AG09309 (cell line): ENCODE measurements at places on chromosomes 3 and 15.

- no peak for DNase-seq
Observed at GRCh38 chr15:26394801-26395200, 378.1 kb downstream of the GABRB3 start.

GRCh38 chr15:36251450-36251849 lies 328.0 kb upstream of the CDIN1 start:
- DNase-seq = no peak

- no peak for DNase-seq
Observed at GRCh38 chr3:134359121-134360010, 14.9 kb downstream of the AMOTL2 start.

GRCh38 chr3:24261521-24261920 lies 233.1 kb downstream of the THRB start:
- no peak for DNase-seq

- DNase-seq = no peak
Observed at GRCh38 chr3:112302881-112303763, 9.1 kb upstream of the SLC9C1 start.

- no peak for DNase-seq
Observed at GRCh38 chr15:26632500-26632899, 140.4 kb downstream of the GABRB3 start.

- peak; percentile 100 for DNase-seq
Observed at GRCh38 chr3:171811295-171811912, 1.1 kb upstream of the PLD1 start.

GRCh38 chr15:31472636-31473384 lies 146.2 kb downstream of the KLF13 start:
- DNase-seq = no peak

DNA sequence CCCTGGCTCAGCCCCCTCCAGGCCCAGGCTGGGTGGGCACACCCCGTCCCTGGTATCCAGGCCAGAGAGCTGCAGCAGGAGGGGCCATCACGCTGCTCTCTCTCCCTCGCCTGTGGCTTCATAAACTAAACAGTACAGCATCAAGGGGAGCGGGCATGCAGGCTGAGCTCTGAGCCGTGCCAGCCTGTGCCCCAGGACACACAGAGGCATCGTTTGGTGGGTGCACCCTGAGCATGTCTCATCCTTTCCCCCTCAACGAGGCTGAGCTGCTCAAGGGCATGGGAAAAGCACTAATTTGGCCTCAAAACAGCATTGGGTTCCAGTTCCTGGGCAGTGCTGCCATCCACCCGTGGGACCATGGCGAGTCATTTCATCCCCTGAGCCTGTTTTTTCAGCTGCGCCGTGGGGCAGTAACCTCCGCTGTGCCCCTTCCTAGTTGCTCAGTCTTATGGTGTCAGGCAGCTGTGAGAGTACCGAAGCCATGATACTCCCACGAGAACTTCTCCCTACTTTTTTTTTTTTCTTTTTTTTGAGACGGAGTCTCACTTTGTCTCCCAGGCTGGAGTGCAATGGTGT lies 79.6 kb downstream of the CPN2 start:
- no peak for DNase-seq

DNA sequence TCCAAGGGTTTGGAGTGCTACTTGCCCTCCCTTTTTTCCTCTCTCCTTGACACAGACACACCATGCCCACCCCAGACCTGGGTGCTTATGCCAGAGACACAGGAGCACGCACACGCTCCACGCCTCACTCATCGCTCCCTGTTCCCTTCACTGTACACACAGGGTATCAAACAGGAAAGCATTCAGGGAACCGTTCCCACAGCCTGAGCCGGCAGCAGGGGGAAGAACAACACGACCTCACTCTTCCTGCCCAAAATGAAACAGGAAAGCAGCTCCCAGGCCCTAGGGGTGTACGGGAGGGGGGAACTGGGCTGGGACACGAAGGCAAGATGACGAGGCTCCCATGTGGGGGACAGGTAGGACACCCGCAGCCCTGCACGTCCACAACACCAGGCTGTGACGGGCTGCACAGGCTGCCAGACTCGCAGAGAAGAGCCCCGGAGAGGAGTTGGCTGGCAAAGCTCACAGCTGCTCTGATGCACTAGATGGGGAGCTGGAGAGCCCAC lies 11.2 kb downstream of the DLL4 start:
- no peak for DNase-seq

GRCh38 chr3:127034195-127034989 lies 51.5 kb downstream of the PLXNA1 start:
- DNase-seq = no peak

DNA sequence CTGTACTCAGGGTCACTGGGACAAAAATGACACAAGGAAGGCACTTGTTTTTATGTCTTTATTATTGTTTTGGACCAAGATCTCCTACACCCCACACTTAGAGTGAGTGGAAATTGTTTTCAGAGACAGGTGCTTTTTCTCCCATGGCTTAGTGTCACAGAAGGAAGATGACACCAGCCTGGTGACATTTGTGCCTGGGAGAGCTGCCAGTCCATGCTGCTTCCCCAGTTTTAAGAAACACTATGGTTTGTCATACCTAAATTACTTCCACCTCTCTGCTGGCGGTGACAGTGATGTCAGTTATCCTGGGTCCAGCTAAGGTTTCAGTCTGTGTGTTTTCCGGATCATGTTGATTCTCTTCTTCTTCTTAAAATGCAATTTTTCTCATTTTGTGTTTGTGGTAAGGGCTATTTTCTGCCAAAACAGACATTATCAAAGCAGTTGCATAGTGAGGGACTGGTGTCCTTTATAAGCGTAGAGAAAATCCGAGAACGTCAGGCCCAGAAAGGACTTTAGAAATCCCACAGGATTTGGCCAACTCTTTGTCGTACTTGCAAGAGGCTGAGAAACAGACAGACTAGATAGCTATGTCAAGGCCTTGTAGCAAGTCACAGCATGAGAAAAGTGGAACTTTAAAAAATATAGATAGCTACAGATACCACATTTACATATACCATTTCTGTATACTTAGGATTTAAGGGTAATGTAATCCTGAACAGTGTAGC lies 149.5 kb downstream of the TP63 start:
- DNase-seq = no peak

DNA sequence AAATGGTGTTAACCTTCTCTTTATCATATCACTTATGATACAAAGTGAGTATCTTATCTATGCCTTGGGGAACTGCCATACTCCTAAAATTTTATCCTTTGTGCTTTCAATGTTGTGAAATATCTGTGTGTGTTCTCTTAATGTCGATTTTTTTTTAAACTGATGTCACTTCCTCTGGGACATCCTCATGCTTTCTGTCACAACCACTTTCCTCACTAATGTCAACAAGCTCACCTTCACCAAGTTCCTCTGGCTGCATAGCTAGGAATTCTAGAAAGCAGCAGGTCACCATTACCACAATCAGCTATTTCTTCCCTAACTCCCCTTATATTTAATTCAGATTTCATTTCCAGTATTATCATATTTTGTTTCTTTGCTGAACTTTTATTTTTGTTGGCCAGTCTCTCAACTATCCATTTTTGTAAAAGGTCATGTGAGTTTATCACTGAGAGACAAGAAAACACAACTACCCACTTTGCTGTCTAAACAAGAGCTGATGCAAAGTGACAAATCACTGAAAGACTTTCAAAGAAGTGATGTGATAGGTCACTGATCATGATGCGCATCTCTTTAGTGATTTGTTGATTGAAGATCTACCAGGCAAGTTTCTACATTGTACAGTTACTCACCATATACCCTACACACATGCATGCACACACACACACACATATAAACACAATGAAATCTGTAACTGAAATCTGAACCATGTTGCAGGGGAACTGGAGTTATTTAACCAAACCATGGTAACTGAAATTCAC lies 369.0 kb downstream of the ULK4 start:
- DNase-seq = no peak

- DNase-seq = no peak
Observed at GRCh38 chr3:101898752-101899169, 49.4 kb downstream of the NFKBIZ start.

GRCh38 chr3:116230431-116231020 lies 214.8 kb downstream of the LSAMP start:
- no peak for DNase-seq

GRCh38 chr15:89362203-89363101 lies 27.8 kb upstream of the POLG start:
- DNase-seq = no peak

DNA sequence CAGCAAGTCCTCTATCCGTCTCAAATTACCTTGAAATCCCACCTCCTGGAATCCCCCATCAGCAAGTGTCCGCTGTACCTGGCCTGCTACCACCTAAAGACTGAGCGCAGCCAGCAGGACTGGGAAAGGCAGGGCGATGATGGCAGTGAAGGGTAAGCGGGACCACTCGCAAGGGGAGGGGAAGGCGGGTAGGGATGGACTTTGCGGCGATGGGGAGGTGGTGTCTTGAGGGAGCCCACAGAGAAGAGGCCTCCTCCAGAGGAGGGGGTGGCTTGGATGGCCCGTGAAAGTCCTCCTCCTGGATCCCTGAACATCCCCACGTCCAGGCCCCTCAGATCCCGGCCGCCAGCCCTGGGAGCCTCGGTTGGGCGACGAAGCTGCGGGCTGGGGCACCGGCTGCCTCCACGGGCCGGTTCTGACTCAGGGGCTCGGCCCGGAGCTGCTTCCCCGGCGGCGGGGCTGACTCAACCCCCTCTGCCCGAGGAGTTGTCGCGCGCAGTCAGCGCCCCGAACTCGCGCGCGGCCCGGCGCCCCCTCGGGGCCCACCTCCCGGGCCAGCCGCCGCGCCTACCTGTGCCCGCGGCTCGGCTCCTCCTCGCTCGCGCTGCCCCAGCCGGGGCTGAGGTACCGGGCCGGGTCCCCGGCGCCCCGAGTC lies 512 bp downstream of the LARP6 start:
- DNase-seq = no peak

GRCh38 chr3:158279609-158280008 lies 169.7 kb downstream of the RSRC1 start:
- no peak for DNase-seq

- no peak for DNase-seq
Observed at GRCh38 chr3:128698211-128699047, 27.6 kb upstream of the RAB7A start.

GRCh38 chr3:71582612-71583565 lies 639 bp downstream of the FOXP1 start:
- DNase-seq = no peak

DNA sequence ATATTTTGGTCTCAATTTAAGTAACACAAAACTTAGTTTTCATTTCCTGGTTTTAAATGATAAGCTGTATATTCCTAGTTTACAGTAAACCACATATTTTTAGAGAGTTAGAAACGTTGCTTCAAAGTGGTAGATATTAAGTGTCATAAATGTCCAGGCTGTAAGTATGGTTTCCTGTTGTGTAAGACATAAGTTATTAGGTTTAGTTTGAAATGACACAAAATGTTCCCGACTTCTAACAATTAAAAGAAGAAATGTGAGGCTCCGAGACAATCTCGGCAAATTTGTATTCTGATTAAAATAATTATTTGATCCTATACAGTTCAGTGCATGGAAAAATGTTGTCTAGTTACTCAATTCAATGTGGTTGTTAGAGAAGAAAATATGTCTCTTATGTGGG lies 387.3 kb downstream of the EPHA3 start:
- DNase-seq = no peak

DNA sequence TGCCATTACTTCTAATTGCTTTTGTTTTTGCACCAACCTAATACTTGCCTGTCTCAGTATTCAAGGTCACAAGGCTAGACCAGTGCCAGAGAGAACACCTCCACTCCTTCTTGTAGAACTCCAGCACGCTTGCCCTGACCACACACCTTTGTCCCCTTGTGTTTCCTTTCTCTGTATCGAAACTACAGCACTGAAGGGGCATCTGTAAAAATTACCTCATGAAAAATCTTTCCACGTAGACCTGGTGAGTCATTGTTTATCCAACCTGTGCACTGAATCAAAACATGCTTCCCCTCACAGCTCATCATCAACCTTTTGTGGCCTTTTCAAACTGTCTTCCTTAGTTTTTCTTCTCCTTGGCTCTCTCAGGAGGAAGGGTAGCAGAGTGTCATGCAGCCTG lies 259.5 kb downstream of the THRB start:
- no peak for DNase-seq

DNA sequence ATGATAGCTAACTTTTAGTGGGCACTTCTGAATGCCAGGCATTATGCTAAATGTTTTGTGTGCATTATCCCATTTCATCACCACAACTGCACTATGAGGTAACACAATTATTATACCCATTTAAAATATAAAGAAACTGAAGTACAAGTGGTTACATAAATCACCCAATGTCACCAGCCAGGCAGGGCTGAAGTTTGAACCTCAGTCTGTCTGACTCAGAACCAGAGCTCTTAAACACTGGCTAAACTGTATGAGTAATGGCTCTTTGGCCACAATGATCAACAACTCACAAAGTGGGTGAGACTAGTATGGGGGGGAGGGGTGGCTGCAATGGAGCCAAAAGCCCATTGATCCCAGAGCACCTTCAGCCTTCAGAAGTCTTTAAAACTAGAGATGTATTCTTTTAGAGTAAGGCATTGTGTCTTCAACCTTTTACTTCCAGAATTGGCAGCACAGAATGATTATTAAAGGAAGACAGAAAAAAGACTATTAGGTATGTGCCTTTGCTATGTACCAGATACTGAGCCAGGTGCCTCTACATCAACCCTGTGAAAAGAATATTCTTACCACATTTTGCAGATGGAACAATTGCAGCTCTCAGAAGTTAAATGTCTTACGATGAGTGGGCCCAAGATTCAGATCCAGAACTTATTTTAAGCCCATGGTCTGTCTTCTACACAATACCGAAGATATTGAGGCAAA lies 166.9 kb downstream of the UACA start:
- peak; percentile 76 for DNase-seq

DNA sequence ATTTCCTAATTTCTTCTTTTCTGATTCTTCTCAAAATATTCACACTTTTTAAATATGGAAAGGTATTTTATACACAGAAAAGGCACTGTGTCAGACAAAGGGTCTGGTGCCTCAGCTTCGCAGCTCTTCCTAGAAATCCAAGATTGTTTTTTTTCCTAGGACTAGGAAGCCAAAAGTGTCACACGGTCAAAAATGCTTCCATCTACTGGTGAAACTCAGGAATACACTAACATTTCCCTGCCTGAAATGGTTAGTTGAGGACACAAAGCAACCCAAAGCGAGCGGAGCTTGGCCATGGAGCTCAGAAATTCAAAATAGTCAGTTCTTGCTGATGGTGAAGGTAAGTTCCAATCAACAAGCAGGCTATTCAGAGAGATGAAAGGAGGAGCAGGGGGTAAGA lies 426.5 kb upstream of the RASGRP1 start:
- no peak for DNase-seq

GRCh38 chr3:51580418-51580817 lies 41.9 kb downstream of the RAD54L2 start:
- no peak for DNase-seq
